ENCODE measurements at places on chromosomes 4 and X.

DNA sequence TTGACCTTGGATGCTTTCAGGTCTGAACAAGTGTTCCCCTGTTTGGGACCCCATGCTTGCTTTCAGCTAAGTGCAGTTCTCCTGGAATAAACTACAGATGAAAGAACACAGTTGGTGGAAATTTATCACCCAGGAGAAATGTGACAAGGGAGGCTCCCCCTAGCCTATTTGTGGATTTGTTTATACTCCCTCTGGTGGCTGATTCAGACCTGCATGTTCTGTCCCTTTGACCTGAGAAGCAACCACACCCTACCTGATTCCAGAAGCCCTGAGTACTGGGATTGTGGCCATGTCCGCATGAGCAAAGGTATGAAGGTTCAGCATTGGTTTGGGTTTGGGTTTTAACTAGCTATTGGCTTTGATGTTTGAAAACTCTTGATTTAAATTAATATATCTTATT is 440.9 kb downstream of the MID1IP1 start:
- DNase-seq = no peak

GRCh38 chrX:12441381-12442128 is 303.3 kb downstream of the FRMPD4 start:
- DNase-seq = no peak

GRCh38 chr4:8779490-8779932 is 92.1 kb downstream of the HMX1 start:
- DNase-seq = no peak

DNA sequence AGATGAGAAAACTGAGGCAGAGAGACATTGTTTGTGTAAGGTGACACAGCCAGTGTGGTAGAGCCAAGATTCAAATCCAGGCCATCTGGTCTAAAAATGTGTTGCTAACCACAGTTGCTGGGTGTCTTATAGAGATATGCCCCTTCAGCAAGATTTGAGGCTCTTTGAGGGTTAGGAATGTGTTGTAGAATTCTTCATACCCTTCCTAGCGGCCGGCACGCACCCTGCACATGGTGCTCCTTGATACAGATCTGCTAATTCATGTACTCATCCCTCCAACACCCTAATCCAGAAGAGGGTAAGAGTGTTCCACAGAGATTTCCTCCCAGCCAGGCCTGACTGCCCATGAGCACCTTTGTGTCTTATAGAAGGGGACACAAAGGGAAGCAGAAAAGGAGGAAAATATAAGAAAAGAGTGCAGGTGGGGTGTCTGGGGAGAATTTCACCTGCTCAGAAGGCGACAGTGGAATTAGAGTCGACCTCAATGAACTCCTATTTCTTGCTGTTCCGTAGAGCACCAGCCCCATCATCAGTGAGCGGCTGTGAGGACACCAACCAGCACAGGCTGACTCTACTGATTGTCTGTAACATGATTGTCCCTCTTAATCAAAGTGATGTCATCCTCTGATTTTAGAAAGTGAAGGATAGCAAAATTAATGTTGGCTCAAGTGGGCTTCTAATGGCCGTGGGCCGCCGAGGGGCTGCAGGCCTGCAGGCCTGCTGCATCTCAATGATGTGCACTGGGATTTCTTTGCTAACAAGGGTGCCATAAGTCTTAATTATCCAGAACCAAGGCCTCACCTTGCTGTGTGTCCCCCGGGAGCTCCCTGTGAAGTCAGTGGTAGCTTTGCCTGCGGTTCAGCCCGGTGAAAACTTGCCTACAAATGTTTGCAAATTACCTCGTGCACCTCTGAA is 24.2 kb upstream of the SMIM20 start:
- no peak for DNase-seq

GRCh38 chrX:63657821-63658220 is 127.2 kb downstream of the ARHGEF9 start:
- DNase-seq = no peak

DNA sequence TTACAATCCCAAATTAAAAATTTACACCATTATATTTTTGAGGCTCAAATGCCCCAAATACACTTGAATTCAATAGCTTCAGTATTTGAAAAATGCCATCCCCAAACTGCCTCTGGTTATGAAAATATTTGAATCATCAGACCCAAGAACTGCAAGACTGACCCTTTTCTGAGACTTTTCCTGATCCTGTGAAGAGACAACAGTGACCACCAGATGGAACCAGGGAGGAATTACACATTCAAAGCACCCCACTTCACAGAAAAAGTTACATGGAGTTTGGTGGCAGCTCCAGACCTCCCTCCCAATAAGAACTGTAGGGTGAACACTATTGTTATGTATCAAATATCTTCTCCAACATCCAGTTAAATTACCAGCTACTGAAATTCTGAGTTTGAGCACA is 44.0 kb upstream of the SCD5 start:
- DNase-seq = no peak

- peak; percentile 85 for DNase-seq
Measured at GRCh38 chr4:26028793-26029567, 115.0 kb downstream of the SMIM20 start.

DNA sequence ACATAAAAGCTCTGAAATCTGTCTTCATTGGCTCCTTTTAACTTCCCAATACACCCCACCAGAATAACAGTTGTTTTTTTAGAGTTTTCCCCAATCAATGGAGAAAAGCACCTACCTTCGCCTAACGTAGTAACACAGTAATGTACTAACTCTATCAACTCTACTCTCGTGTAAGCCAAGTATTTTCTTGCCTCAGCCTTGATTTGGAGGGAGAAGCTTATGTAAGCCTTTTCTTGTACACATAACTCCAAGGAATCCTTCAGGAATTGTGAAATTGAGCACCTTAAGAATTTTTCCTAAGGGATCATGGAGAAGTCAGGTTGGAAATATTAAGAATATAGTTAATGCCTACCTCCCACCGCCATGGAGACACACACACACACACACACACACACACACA is 181.2 kb downstream of the RAPGEF2 start:
- no peak for DNase-seq

GRCh38 chrX:34218063-34218462 is 85.9 kb upstream of the FAM47A start:
- DNase-seq = no peak

- no peak for DNase-seq
Measured at GRCh38 chrX:56782791-56783449, 53.9 kb downstream of the NBDY start.

- no peak for DNase-seq
Measured at GRCh38 chrX:23513121-23513520, 154.2 kb upstream of the PRDX4 start.

GRCh38 chr4:74235135-74235534 is 73.1 kb upstream of the EPGN start:
- no peak for DNase-seq

DNA sequence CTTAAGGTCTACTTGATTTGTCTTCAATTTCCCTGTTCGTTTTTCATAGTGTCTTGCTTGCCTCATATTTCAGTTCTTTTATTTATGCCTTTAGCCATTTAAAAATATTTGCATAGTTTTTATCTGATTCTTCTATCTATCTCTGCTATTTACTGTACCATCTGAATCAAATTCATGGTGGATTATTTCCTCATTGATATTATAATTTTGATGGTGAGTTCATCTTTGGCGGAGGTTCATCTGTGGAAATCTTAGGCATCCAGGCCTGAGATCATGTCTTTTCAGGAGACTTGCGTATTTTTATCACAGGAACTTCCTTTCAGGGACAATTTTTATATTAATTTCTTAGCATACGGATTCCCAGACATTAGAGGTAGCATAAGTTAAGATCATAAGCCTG is 275.2 kb downstream of the STPG2 start:
- no peak for DNase-seq

DNA sequence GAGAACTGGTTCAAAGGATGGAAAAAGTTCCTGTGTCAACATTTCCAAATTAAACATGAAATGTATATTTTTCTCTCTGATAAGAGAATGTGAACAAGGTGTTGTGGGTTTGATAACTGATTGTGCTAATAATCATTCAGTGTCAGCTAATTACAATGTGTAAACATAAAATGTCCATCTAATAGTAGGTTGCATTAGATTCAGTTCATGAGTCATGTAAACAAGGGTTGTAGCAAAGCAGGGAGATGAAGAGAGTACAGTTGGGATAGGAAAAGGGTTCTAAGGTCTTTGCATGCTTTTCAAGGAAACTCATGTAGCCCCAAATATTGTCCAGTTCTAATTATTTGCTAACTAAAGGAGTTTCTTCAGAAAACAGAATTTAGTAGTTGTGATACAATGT is 55.4 kb downstream of the DCLK2 start:
- no peak for DNase-seq

- no peak for DNase-seq
Measured at GRCh38 chr4:184346682-184347081, 127.7 kb downstream of the IRF2 start.

GRCh38 chr4:152771741-152772533 is 7.6 kb downstream of the TIGD4 start:
- no peak for DNase-seq

- no peak for DNase-seq
Measured at GRCh38 chrX:646228-646495, 15.6 kb downstream of the SHOX start.

- no peak for DNase-seq
Measured at GRCh38 chr4:125703443-125703842, 388.7 kb downstream of the FAT4 start.

GRCh38 chrX:153498453-153498852 is 3.7 kb downstream of the BGN start:
- no peak for DNase-seq

GRCh38 chr4:102322736-102323135 is 22.5 kb downstream of the SLC39A8 start:
- DNase-seq = no peak

DNA sequence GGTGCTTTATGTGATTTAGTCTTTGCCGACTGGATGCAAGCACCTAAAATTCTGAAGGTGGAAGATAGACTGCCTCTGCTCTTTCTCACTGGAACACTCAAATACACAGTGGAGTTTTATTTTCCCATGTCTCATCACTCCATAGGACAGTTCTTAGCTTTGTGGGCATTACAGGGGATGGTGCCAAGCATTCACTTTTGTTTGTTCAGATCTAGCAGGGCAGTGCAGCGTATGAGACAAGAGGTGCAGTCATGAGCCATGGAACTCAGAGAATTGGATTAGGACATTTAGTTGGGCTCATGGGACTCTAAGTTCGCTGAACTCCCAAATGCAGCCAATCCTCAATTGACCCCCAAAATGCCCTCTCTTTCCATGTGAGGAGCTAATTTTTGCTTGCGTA is 1136.9 kb upstream of the PRKX start:
- no peak for DNase-seq

DNA sequence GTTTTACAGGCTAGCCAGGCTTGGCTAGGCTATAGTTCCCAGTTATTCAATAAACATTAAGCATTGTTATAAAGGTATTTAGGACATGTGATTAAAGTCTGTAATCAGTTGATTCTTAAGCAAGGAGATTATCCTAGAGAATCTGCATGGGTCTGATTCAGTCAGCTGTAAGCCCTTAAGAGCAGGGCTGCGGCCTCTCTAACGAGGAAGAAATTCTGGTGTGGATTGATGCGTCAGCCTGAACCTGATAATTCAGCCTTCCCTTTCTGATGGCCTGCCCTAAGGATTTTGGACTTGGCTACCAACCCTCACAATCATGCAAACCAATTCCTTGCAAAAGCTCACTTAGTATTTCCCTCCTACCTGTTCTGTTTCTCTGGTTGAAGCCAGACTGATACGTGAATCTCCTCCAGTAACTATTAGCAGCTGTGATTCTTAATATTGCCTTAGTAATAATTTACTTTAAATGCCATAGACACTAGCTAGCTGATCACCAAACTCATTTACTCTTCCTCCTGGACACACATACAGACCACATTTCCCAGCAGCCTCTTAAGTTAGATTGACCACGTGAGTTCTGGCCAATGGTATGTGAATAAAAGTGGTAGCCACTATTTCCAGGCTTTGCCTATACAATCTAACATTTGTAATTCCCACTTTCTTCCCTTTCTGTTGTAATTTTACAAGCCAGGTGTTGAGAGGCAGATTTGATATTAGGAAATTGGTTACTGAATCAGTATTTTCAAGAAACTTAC is 678.0 kb upstream of the INTU start:
- no peak for DNase-seq

GRCh38 chr4:177308847-177309521 is 690 bp upstream of the NEIL3 start:
- peak; percentile 51 for DNase-seq

DNA sequence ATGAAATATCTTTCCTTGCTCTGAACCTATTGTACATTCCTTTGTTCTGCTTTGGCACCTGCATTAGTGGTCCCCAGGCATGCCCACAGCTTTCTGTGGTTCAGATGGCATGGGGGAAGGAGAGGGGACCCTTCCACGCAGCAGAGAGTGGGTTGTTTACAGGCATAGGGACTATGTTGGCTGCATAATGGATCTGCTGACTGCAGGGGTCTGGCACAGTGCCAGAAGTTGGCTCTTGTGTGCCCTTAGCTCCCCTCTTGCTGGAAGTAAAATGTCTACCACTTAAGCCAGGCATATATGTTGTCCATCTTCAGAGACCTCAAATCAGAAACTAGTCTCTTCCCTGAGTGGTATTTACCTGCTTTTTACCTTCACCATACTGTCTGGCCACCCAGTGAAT is 651.9 kb upstream of the PCDH7 start:
- DNase-seq = no peak

GRCh38 chr4:67616478-67616877 is 58.0 kb downstream of the STAP1 start:
- DNase-seq = no peak

DNA sequence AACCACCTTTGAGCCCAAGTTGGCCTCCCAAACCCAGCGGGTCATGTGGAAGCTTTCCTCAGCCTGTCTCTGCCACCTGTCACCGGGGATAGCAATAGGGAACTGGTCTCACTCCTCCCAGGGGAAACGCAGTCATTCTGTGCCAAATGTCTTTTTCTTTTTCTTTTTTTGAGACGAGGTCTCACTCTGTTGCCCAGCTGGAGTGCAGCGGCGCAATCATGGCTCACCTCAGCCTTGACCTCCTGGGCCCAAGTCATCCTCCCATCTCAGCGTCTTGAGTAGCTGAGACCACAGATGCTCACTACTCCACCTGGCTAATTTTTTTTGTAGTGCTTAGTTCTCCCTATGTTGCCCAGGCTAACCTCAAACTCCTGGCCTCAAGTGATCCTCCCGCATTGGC is 40.3 kb downstream of the MED28 start:
- no peak for DNase-seq

DNA sequence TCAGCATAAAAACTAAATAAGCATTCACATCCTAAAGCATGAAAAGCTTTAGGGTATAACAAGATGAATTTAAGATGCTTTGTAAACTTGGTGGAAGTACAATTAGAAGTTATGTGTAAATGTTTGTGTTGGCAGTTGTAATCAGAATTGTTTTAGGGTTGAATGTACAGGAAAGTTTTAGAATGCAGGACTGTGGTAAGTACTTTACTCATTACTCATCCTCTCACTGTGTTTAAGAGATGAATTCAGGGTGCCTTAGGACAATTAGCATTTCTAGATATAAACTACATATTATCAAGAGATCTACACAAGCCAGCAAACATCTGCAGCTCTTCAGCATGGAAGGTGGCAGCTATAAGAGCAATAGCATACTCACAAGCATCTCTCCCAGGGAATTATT is 77.5 kb upstream of the ELOVL6 start:
- DNase-seq = no peak

GRCh38 chrX:113833096-113834055 is 750.5 kb upstream of the HTR2C start:
- DNase-seq = no peak

- no peak for DNase-seq
Measured at GRCh38 chr4:158827543-158827981, 58.7 kb downstream of the FNIP2 start.

GRCh38 chr4:683982-684622 is 4.8 kb downstream of the SLC49A3 start:
- DNase-seq = peak; percentile 63

GRCh38 chr4:143411527-143412419 is 75.1 kb downstream of the GAB1 start:
- no peak for DNase-seq

- no peak for DNase-seq
Measured at GRCh38 chr4:104735174-104735573, 240.5 kb upstream of the CXXC4 start.
